NCI-H1930 (cell line): ENCODE measurements at places on chromosomes 7 and 10.

GRCh38 chr7:84532196-84532595 lies 337.6 kb upstream of the SEMA3A start:
- DNase-seq, result no peak

GRCh38 chr10:112817981-112818777 lies 131.9 kb upstream of the TCF7L2 start:
- no peak for DNase-seq

DNA sequence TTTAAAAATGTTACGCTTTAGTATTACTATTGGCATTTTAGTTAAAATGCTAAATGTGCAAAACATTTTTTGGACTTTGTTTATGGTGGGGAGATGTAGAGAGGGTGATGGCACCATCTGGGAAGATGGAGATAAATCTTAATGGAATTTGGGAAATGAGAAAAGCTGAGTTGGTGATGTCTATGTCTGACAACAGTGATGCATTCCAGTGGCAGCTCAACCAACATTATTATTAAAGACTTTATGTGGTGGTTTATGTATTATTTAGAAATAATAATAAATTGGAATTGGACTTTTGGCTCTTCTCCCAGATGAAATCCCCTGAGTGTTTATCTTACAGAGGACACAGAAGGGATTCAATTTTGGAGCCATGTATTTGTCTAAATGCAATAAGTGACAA lies 77.6 kb downstream of the SEC23IP start:
- no peak for DNase-seq

DNA sequence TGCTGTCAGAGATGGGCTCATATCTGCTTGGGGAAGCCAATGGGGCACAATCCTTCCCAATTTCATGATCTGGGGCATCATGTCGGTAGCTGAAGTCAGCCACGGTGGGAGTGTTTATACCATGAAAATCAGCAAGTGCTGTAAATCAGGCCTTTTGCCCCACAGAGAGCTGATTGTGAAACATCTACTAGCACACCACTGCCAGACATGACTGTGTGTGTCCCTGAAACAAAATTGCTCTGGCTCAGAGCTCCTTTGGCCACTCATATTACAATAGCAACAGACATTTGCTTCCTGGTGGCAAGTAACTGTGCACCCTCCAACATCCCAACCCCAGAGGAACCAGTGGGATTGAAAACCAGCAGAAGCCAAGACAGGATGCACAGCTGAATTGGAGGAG lies 23.7 kb downstream of the GPR26 start:
- DNase-seq, result no peak

- peak; percentile 5 for DNase-seq
Observed at GRCh38 chr10:97731346-97732051, 5.4 kb upstream of the ZFYVE27 start.

DNA sequence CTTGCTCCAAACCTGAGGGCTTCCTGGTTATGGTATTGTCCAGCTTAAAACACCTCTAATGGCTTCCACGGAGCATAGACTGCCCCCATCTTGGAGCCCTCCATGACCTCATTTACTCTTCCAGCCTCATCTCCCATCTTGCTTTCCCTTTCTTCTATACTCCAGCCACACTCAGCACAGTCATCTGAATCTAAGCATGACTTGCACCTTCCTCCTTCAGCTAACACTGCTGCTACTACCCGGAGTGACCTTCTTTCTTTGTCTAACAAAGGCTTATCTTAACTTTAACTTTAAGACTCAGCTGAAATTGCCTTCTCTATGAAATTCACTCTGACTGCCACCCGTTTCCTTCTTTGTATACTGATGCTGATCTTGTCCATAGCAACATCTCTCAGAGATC lies 135.1 kb downstream of the FAM107B start:
- DNase-seq, result no peak

DNA sequence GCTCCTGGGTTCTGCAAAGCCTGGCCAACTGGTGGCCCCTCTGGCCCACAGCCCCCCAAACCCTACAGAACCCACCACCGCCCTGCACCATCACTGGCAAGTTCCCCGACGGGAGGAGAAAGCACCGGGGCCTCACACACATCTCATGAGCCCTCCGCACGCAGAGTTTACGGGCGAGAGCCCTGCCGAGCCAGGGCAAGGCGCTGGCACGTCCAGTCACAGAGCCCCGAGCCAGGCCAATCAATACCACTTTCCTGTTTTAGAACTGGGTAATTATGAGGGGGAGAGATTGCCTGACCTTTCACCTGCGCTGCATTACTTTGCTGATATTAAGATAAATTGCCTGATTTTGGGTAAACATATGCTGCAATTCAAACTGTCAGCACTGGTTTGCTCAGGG lies 113.3 kb downstream of the EBF3 start:
- DNase-seq, result no peak

DNA sequence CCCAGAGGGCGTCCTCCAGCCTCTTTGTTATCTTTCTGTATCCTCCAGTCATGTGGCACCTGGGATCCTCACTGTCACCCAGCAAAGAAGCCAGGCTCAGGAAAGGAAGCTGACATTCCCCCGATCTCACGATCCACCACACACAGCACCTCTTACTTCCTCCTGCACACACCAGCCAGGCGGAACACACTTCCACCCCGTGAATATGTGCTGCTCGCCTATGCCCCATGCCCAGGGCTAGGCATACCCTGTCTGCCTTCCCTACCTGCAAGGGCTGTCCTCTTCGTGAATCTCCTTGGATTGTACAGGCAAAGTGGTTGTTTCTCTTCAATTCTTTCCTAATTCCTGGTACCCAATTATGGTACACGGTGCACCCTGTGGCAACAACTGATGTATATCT lies 191.0 kb downstream of the TNS3 start:
- no peak for DNase-seq

GRCh38 chr10:62059217-62059920 lies 157.9 kb downstream of the ARID5B start:
- no peak for DNase-seq

GRCh38 chr7:105021967-105022366 lies 8.0 kb downstream of the KMT2E start:
- no peak for DNase-seq

DNA sequence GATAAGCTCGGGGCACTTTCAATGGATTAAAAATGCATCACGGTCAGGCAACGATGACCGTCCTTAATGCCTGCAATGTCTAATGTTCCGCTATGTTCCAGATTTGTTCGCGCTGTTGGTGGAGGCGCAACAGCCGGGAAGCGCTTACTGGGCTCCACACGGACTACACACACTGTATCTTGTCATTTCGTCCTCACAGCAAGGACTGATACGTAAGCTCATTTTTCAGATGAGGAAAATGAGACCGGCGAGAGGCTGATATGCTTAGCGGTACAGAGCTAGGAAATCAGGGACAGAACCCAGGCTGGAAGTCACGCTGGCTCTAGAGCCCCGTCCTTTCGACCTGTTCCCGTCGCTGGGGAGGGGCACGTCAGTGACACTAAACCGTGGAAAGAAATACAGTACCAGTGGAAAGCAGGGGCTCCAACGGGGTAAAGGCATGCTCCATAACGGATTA lies 670 bp downstream of the TPK1 start:
- DNase-seq, result peak; percentile 7
